ENCODE measurements at places on chromosomes 7 and 10.

- DNase-seq = no peak
Observed at GRCh38 chr10:63260860-63261251, 127.7 kb downstream of the NRBF2 start.

- no peak for DNase-seq
Observed at GRCh38 chr7:3537210-3537875, 236.3 kb downstream of the SDK1 start.

GRCh38 chr10:113854761-113855588 is 514 bp downstream of the NHLRC2 start:
- DNase-seq = peak; percentile 70

GRCh38 chr10:6542999-6543430 is 37.1 kb downstream of the PRKCQ start:
- peak; percentile 85 for DNase-seq

- no peak for DNase-seq
Observed at GRCh38 chr7:55423277-55423711, 58.2 kb downstream of the LANCL2 start.

GRCh38 chr10:65898055-65898454 is 1027.8 kb upstream of the LRRTM3 start:
- no peak for DNase-seq

GRCh38 chr10:121870413-121870812 is 57.4 kb downstream of the ATE1 start:
- no peak for DNase-seq

DNA sequence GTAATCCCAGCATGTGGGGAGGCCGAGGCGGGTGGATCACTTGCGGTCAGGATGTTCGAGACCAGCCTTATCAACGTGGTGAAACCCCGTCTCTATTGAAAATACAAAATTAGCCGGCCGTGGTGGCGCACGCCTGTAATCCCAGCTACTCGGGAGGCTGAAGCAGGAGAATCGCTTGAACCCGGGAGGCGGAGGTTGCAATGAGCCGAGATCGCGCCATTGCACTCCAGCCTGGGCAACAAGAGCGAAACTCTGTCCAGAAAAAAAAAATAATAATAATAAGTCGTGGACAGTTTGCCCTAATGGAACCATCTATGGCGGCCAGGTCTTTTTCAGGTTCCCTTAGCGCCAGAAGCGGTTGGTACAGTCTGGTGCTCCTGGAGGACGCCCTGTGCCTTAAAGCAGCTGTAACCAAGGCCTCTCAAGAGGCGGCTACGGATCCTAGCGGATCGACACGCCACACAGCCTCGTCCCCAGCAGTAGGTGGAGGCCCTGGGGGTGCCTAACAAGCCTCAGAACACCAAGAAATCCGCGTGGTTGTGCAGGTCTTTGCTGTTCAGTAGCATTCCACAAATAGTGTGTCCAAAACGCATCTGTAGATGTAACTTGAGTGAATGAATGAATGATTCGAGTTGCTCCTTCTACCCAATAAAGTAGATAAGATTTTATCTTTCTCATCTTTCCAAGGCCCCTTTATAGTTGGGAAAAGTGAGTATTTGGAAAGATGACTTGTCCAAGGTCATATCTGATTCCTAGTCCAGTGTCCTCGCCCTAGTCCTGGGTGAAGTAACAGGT is 982 bp downstream of the PGAM1 start:
- DNase-seq = no peak

DNA sequence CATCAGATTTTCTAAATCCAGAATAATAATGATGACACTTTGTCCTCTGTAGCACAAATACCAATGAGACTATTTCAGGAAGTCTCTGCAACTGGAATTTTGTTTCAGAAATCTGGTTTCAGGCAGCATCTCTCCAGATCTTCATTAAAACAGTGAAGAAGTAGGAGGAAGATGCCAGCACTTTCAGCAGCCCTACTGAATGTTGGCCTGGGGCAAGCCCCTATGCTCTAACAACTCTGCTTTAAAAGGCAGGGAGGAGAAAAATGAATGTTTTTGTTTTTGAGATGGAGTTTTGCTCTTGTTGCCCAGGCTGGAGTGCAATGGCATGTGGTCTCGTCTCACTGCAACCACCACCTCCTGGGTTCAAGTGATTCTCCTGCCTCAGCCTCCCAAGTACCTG is 7.2 kb upstream of the CAV1 start:
- no peak for DNase-seq

DNA sequence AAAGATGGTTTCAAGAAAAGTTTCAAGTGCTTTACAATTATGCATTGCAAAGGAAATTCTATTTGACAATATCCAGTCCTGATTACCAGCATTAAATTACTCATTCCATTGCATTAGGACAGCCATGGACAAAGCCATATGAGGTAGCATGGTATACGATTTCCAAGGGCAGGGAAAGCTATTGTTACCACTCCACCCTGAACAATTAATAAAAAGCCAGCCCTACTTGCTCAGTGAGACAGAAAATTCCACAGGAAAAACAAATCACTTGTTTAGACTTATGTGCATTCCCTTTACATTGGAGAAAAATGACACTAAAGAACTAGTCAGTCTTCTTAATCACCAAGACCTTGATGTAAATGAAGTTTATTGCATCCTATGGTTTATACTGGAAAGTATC is 5.6 kb downstream of the CD36 start:
- DNase-seq = no peak

- DNase-seq = no peak
Observed at GRCh38 chr7:66867198-66867790, 53.7 kb upstream of the TMEM248 start.

- no peak for DNase-seq
Observed at GRCh38 chr7:137606061-137606674, 240.6 kb downstream of the DGKI start.

GRCh38 chr7:4074994-4075393 is 607.1 kb upstream of the FOXK1 start:
- DNase-seq = no peak

- no peak for DNase-seq
Observed at GRCh38 chr10:63627396-63627795, 106.2 kb downstream of the REEP3 start.

- no peak for DNase-seq
Observed at GRCh38 chr7:81789406-81790119, 19.7 kb upstream of the HGF start.

DNA sequence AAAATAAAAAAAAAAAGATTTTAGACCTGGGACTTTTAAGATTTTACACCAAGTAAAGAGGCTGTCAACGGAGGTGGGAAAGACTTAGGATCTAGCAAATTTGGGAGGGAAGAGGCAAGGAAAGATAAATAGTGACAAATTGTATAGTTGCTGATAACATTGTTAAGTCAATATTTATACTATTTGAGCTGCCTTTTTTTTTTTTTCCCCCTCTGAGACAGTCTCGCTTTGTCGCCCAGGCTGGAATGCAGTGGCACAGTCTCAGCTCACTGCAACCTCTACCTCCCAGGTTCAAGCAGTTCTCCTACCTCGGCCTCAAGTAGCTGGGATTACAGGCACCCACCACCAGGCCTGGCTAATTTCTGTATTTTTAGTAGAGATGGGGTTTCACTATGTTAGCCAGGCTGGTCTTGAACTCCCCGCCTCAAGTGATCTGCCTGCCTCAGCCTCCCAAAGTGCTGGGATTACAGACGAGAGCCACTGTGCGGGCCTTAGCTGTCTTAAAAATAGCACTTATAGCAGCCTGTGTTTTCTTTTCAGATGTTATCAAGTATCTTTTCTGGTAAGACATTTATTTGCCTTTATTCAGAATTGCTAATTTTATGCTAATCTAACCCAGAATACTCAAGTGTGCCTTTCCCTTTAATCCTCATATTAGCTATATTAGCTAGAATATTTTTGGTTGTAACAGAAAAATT is 94.5 kb downstream of the MMRN2 start:
- DNase-seq = no peak

GRCh38 chr10:129033340-129033739 is 433.7 kb upstream of the MGMT start:
- DNase-seq = no peak

DNA sequence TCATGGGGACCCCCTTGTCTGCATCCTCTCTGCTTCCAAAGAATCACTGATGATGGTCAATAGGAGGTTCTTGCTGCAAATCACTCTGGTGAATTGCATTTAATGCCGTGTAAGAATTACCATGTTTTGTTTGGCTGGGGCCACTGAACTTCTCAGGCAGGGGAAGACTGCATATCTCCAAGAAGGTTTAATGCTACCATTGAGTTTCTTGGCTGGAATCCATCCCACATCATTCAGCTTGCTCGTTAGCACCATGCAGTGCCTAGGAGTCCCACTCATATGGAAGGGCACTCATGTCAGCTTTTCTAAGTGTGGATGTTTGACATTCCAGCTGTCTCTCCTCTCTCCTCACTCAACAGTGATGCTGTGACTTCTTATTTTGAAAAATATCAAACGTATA is 50.2 kb upstream of the BAMBI start:
- DNase-seq = no peak

DNA sequence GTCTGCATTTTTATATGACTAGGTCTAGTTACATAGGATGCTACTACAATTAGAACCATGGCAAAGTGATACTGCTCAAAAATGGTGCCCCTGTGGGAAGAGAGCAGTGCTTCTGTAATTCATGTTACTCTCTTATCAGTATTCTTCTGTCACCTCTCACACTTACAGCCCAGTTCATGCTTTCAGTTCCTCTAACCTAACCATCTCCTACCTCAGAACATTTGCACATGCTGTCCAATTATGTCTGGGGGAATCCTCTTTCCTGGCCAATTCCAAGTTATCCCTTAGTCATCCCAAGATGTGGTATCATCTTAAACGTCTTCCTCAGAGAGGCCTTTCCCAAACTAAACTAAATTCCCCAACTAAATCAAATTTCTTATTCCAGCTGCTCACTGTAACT is 190.2 kb downstream of the RELN start:
- no peak for DNase-seq

GRCh38 chr7:10939911-10940703 is 33.6 kb upstream of the PHF14 start:
- DNase-seq = peak; percentile 84

DNA sequence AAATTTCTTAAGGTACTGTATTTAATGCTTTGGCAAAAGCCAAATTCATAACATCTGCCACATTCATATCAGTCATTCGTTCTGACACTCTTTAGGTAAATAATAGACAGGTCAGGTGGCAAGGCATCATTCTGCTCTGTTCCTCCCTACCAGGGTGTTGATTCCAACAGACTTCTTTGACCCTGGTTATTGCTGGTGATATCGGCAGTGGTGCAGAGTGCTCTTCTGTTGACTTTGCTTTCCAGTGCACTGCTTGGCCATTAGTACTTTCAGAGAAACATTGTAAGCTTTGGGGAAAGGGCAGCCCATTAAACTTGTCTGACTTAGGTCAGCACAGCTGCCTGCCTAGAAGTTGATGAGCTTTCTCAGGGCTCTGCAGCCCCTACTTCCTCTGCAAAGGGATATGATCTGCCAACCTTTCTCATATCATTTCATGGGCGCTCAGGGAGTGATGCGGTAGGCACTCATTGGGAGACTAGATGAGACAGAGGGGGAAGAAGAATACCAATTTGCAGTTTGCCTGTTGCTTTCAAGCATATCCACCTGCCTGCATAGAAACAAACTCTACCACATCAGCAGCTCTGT is 139.3 kb downstream of the LRRC4 start:
- no peak for DNase-seq

GRCh38 chr10:43689618-43689954 is 40.9 kb upstream of the ZNF32 start:
- DNase-seq = peak; percentile 13

DNA sequence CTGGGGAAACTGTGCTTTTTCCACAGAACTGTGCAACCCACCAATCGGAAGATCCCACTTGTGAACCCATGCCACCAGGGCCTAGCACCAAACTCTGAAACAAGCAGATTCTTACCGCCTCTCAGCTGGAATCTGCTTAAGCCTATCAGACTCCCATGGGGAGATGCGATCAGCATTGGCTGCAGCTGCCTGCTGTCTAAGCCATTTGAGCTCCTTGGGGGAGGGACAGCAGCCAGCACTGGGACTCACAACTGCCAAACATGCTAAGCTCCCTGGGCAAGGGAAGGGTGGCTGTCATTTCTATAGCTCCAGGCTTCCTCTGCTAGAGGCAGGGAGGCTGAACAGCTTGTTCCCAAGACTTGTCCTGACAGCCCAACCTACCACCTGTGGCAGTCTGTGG is 283.8 kb downstream of the CDK14 start:
- DNase-seq = no peak

DNA sequence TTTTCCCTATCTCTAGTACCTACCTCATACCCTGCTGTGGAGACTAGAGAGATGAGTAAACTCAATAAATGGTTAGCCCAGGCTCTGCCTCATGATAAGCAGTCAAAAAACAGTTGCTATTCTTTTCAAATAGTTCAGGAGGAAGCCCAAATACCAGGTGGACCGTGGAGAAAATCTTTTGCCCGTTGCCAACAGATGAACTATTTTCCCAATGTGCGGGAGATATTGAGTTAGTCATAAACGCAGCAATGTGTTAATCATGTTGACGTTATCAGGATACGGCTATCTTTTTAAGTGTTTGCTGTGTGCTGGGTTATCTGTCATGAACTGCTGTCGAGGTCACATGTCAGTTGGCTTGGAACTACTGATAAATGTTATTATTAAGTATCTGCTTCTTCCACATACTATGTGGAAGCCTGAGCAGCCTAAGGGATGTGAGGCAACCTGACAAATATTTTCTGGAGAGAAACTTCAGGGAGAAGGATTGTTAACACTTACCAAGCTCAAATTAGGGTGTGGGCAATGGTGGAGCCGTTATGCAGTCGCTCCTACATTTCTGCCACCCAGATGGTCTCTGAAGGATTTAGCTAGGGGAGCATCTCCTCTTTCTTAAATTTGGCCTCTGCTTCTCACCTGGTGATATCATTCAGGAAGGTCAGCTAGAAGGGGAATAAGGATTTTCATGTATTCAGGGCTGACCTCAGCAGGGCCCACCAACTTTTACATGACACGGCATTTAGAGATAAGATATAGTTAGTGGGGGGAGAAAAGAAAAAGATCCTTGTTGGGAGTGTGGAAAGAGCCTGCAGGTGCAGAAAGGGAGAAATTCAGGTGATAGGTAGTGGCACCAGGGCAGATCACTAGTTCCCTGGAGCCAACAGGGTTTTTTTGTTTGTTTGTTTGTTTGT is 33.5 kb upstream of the SLC26A3 start:
- DNase-seq = no peak

DNA sequence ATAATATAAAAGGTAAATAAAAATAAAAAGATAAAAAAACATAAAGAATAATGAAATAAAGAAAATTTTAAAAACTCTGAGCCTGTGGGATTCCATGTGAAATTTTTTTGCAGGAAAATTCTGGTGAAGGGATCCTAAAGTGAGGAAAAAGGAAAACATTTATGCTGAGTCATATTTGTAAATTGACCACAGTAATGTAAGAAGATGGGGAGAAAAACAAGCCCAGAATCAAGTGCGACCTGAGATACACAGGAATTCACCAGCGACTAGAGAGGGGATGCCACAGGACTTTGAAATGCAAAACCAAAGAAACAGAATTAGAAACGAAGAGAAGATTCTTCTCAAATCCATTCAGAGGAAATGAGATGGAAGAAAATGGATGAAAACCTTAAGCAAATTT is 133.8 kb upstream of the PFKP start:
- DNase-seq = no peak

DNA sequence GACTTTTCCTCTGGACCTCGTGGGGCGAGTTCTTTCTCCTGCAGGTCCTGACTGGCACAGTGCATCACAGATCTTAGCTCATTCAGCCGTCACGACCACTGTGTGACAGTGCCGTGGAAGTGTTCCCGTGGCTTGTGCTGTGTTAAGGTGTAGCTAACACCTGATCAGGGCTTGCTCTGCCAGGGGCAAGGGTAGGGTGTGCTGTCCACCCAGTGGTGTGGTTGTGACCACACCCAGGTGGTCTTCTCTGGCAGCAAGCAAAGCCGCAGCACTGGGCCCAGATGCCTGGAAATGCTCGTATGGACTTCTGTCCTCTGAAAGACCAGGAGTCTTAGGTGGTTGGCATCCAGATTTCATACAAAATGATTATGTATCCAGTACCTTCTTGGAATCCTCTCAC is 86.2 kb downstream of the GLRX3 start:
- no peak for DNase-seq
